ENCODE measurements at places on chromosomes 13 and 19.

DNA sequence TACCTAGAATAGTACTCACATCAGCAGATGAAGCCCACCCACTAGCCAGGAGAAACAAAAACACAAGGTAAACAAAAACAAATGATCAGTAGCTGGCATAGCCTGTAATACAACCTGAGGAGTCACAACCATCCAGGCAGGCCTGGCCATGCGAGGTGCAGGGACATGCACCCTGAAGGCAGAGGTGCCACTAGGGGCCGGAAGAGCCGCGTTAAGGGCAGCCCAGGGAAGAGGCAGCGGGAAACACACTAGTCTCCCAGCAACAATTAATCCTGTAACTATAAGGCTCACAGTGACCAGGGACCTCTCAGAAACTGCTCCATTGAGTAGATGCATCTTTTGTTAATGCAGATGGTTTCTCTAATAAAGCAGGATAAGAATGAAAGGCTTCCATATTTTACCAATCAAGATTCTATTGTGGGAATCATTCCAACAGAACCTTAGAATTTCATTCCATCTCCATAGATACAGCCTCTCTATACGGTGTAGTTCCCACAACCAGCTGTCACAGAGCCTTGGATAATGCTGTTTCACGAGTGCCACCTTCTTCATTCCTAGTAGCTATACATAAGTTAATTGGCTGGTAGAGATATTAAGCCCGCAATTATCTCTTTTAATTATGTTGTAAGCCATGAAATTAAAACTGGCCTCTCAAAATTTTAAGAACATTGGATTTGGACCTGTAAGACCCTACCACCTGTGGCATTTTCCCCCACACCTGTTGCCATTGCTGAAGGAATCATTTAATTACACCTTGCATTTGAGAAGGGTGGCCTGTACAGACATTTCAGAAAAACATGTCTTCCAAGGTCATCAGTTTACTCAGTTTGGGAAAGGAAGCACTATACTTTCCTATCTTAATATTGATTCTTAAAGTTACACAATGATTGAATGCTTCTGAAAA lies 28.7 kb downstream of the ANKRD10 start:
- H3K36me3 ChIP-seq, result peaks cover 11% of the 10 kb centered on the region
- DNase-seq, result no peak
- no peaks in the 10 kb centered on the region for H3K27me3 ChIP-seq
- H3K27ac ChIP-seq, result peak overlapping the region; percentile 37

DNA sequence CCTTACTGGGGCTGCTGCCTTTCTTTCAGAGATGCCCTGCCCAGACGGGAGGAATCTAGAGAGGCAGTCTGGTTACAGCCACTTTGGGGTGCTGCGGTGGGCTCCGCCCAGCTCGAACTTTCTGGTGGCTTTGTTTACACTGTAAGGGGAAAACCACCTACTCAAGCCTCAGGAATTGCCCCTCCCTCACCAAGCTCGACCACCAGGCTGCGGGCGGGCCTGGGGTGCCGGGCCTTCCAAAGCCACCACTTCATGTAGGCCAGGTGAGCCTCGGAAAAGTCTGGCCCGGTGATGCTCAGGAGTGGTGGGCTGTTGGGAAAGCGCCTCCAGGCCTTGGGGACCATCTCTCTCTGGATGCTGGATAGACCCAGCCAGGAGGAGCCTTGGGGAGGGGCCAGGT lies 218.6 kb downstream of the MTUS2 start:
- no peaks in the 10 kb centered on the region for H3K4me1 ChIP-seq
- no peaks in the 10 kb centered on the region for H3K36me3 ChIP-seq
- H3K27ac ChIP-seq, result no peak overlapping the region

DNA sequence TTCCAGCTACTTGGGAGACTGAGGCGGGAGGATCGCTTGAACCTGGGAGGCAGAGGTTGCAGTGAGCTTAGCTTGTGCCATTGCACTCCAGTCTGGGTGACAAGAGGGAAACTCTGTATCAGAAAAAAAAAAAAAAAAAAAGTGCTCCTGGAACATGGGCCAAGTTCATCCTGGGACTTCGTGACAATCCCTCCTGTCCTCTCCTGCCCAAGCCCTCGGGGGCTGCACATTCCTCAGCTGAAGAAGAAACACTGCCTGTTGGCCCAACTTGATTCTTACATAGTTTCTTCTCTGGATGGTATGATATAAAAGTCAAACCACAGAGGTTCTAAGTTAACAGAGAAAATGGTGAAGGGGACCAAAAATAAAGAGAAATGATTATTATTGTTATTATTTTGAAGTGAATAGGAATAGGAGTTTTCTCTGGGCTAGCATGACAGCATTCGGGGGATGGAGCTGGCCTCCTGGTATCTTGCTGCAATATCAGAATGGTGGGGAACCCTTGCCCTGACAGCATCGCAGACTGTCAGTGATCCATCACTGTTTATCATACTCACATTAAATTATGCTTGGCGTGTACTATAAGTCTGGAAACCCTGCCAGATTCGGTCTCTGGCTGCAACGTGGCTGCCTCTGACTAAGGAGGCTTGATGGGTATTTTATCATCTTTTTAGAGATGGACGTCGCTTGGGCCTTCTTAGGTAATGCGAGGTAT lies 113.7 kb upstream of the OXGR1 start:
- H3K4me3 ChIP-seq, result no peak overlapping the region
- DNase-seq, result no peak
- no peaks in the 10 kb centered on the region for H3K36me3 ChIP-seq

DNA sequence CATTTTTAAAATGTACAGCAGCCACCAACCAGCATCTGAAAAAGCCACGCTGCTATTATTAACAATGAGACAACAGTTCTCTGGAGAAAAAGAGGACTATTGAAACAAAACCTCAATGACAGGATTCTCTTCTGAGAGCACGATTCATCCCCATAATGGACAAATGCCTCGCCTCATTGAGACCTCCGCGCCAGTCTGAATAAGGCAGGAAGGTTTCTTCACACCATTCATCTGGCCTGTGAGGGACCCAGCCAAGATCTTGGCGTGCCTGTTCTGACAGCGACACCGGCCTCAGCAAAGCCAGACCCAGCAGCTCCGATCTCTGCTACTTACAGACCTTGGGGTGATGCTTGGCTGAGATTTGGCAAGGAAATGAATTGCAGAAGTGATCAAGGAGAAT lies 14.8 kb downstream of the SMIM7 start:
- no peak overlapping the region for H3K27ac ChIP-seq
- peaks cover 35% of the 10 kb centered on the region for H3K36me3 ChIP-seq
- peaks cover 8% of the 10 kb centered on the region for H3K4me1 ChIP-seq
- DNase-seq, result no peak
- no peak overlapping the region for H3K4me3 ChIP-seq
- H3K27me3 ChIP-seq, result no peaks in the 10 kb centered on the region

GRCh38 chr13:103062079-103062478 lies 4.1 kb downstream of the SLC10A2 start:
- no peak overlapping the region for H3K27ac ChIP-seq
- H3K4me3 ChIP-seq, result no peak overlapping the region
- H3K27me3 ChIP-seq, result no peaks in the 10 kb centered on the region
- H3K4me1 ChIP-seq, result no peaks in the 10 kb centered on the region
- H3K36me3 ChIP-seq, result no peaks in the 10 kb centered on the region

- no peaks in the 10 kb centered on the region for H3K4me1 ChIP-seq
- no peak for DNase-seq
- no peak overlapping the region for H3K4me3 ChIP-seq
- H3K36me3 ChIP-seq, result no peaks in the 10 kb centered on the region
- H3K27ac ChIP-seq, result no peak overlapping the region
These were observed 110.8 kb downstream of the TBC1D4 start for GRCh38 chr13:75371203-75371602.

DNA sequence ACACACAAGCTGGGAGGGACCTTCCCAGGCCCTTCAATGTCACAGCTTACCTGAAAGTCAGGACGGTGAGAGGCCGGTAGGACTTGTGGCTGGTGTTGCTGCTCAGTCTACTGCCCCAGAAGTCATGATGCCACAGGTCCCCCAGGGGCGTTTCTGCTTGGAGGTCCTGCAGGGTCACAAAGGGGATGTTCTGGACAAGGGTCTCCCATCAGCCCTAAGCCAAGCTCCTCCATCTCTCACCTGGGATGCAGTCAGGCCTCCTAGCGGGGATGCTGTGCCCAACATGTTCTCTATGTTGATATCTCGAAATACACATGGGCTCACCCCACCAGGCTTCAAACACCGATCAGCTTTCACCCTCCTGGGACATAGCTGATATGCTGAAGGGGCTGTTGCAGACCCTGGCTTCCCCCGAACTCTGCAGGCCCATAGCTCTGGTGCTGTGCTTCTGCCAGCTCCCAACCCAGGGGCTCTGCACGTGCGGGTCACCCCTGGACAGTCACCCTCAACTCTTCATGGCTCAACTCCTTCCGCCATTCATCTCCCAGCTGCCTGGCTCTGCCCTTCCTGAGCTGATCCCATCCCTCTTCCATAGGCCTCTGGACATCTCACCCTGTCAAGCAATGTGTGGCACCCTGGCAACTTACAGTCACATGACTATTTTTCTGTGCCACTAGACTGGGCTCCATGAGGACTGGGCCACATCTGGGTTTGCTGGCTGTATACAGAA lies 10.3 kb downstream of the TMTC4 start:
- no peaks in the 10 kb centered on the region for H3K27me3 ChIP-seq
- H3K36me3 ChIP-seq, result peaks cover 60% of the 10 kb centered on the region
- no peak overlapping the region for H3K4me3 ChIP-seq
- no peak overlapping the region for H3K27ac ChIP-seq

- H3K36me3 ChIP-seq, result no peaks in the 10 kb centered on the region
- no peak for DNase-seq
- peaks cover 13% of the 10 kb centered on the region for H3K27me3 ChIP-seq
- no peaks in the 10 kb centered on the region for H3K4me1 ChIP-seq
These were observed 112.6 kb downstream of the LIG4 start for GRCh38 chr13:108102771-108103170.

- no peaks in the 10 kb centered on the region for H3K27me3 ChIP-seq
- H3K36me3 ChIP-seq, result no peaks in the 10 kb centered on the region
- H3K4me1 ChIP-seq, result no peaks in the 10 kb centered on the region
These were observed 32.7 kb downstream of the FAM187B start for GRCh38 chr19:35195830-35196229.

GRCh38 chr13:26968431-26969341 lies 202.9 kb downstream of the USP12 start:
- H3K36me3 ChIP-seq, result peaks cover 1% of the 10 kb centered on the region
- H3K27ac ChIP-seq, result no peak overlapping the region
- peaks cover 16% of the 10 kb centered on the region for H3K27me3 ChIP-seq
- peaks cover 14% of the 10 kb centered on the region for H3K4me1 ChIP-seq

DNA sequence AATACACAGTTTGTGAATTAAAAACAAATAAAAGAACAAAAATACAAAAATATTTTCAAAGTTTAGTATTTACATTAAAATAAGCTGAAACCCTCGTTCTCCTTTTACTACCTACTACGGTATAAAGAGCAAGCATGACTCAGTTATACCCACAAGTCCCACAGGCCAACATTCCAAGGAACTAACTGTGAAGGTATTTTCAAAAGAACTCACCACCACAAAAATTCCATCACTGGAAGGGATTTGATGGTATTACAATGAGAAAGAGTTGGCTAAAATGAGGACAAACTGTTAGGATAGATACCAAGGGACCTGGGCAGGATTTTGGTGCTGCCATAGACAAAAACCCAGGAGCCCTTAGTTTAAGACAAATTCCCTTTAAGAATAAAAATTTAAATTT lies 122.7 kb downstream of the TBC1D4 start:
- H3K27me3 ChIP-seq, result no peaks in the 10 kb centered on the region
- H3K36me3 ChIP-seq, result no peaks in the 10 kb centered on the region
- DNase-seq, result no peak
- H3K27ac ChIP-seq, result no peak overlapping the region
- H3K4me1 ChIP-seq, result peaks cover 15% of the 10 kb centered on the region

- DNase-seq, result no peak
- H3K4me1 ChIP-seq, result peaks cover 32% of the 10 kb centered on the region
- H3K27ac ChIP-seq, result no peak overlapping the region
- H3K27me3 ChIP-seq, result no peaks in the 10 kb centered on the region
- no peak overlapping the region for H3K4me3 ChIP-seq
These were observed 9.0 kb downstream of the BLOC1S3 start for GRCh38 chr19:45187421-45188100.

DNA sequence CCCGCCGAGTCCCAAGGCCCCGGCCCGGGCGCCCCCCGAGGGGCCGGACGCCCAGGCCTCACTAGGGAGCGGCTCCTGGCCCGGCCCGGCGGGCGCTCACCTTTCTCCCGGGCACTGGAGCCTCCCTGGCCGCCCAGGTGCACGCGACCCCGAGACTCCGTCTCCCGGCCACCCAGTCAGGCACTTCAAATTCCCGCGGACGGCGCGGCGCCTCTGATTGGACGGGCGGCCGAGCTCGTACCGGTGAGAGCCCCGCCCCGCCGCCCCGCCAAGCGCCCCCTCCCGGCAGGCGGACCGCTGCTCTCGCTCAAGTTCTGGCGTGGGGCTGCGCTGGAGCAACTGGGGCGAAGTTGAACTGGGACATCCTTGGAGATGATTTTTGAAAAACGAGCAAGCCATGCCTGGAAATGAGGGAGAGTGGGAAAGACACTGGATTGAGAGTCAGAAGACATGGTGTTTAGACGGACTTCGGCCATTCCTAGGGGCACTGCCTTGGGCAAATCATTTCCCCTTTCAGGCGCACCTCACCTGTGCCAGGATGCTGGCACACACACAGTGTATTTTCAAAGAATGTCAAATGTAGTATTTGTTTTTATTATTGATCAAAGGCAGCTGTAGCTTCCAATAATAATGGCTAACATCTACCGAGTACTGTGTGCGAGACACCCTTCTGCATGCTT lies 485.3 kb downstream of the UQCRFS1 start:
- no peak for DNase-seq
- H3K27ac ChIP-seq, result no peak overlapping the region
- no peaks in the 10 kb centered on the region for H3K36me3 ChIP-seq
- H3K4me1 ChIP-seq, result peaks cover 7% of the 10 kb centered on the region
- peak overlapping the region; percentile 10 for H3K4me3 ChIP-seq

GRCh38 chr13:113837560-113838355 lies 26.1 kb downstream of the GAS6 start:
- peaks cover 58% of the 10 kb centered on the region for H3K36me3 ChIP-seq
- no peak for DNase-seq
- no peaks in the 10 kb centered on the region for H3K27me3 ChIP-seq

DNA sequence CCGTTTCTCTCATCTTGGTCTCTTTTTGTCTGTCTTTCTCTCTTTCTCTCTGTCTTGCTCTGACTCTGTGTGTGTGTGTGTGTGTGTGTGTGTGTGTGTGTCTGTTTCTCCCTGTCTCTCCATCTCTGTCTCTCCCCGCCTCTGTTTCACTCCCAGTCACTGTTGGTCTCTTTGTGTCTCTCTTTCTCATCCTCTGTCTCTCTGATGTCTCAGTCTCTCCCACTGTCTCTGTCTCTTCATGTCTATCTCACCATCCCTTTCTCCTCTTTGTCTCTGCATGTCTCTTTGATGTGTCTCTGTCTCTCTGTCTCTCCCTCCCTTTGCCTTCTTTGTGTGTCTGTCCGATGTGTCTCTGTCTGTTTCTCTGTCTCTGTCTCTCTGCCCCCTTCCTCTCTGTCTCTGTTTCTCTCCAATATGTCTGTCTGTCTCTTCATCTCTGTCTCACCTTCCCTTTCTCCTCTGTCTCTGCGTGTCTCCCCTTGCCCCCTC lies 2.5 kb downstream of the NFIC start:
- peak overlapping the region; percentile 75 for H3K27ac ChIP-seq
- H3K36me3 ChIP-seq, result peaks cover 2% of the 10 kb centered on the region
- peak overlapping the region; percentile 75 for H3K4me3 ChIP-seq
- peaks cover 14% of the 10 kb centered on the region for H3K27me3 ChIP-seq
